ENCODE measurements at places on chromosomes 7 and 10.
A peak's percentile ranks its signal among the peaks of the same experiment; 100 is the strongest.

GRCh38 chr7:121560267-121560990, 164.3 kb upstream of the FAM3C start:
- DNase-seq, result no peak

DNA sequence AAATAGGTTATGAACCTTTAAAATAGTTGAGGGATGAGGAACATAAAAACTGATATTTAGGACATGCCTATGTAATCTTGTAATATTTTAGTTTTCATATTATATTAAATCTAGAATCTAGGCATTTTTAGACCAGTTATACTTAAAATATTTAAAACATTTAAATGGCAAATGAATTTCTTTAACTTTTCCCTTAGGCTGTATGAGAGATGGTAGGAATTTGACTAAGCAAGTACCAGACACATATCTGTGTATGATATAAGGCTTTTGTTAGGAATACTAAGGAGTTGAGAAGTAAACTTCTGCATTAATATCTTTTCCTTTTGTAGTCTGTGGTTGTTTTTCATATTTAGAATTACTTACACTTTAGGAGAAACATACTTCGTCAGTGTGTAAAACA, 25.1 kb downstream of the SEPTIN7 start:
- no peak for DNase-seq

DNA sequence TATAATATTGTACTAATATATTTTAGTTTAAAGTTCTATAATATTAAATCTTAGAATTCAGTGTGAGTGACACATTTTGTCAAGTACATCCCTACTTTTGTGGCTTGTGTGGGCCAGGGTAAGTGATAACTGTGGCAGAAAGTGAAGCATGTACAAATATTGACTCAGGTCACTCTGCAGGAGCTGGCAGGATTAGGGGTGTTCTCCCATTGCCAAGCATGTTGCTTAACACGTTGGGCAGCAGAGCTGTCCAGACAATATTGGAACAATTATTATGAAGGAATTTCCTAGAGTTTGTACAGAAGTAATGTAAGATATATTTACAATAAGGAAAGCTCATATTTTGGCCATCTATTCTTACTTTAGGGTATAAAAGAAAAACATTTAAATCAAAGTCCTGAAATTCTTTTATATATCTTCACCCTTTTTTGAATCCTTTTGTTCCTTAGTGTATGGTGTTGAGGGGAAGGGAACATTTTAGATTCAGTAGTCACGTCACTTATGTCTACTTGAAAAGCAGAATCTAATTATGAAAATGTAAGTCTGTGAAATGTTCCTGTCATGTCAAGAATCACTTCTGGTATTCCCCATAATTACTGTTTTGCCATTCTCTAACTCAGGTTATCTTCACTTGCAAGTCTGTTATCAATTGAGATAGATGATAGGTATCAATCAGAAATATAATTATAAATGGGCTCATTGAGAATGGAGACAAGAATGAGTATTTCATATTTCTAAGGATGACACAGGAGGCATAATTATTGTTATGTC, 4.0 kb downstream of the HDAC9 start:
- no peak for DNase-seq

DNA sequence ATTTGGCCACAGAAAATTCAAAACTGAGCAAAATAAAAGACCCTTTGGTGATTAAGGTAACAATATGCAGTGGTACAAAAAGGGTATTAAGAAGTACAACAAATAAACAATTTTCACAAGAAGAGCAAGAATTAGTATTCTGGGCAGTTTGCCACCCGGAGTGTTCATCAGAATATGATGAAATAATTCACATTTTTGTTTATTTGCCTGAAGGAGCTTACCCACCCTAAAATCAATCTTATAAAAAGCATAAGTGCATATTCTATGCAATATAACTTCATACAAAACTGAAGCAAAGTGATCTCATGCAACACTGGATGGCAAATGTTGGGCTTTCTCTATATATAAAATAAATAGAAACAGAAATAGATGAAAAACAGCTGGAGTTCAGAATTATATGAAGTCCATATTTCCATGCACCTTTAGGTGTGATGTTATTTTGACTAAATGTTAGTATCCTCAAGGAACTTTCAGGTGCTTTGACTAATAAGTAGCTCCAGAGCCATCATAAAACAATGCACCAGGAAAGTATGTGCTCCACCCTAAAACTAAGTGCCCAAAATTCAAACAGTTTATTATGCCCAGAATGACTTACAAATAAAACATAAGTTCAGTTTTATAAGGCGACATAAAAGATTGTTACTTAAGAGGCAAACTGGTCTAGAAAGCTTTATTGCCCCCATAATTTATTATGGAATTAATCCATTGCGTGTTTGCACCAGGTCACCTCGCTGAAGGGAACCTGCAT, 474.3 kb downstream of the SEMA3D start:
- no peak for DNase-seq

DNA sequence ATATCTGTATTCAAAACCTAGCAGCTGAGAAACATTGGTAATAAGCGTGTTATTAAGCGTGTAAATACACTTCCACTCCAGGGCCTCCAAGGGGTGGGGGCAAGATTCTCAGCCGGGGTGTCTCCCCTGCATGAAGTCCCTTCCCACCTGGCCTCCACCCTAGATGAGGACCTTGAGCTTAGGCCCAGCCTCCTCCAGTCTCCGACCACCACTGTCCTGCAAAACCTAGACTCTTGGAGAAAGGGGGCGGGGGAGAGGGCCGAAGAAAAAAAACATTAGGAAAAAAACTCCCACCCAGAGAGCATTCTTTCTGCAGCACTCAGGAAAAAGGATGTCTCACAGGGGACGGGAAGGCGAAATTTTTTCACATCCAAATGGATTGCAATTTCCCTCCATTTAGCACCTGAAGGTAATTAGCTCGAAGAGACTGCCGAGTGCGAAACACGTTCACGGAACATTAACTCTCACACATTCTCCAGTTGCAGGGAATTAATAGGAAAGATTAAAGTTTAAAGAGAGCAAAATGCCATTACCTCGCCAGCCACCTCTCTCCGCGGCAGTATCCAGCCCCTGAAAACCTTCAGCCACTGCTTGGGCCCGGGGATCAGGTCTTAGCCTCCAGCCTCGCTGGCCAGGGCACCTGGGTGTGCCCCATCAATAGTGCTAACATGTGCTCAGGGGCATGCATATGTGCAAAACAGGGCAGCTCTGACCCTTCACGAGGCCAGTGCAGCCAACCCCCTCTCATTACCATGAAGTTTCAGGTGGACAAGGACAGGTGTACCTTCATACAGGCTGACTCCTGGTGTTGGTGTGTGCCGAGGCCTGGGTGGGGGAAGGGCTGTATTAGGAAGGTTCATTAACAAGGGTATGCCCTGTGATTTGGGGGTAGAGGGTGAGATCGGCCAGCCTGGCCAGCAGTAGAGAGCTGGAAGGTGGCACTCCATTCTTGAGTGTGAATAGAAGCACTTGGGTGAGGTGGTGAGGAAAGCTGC, 77.2 kb downstream of the HIF1AN start:
- DNase-seq, result no peak

- no peak for DNase-seq
Observed at GRCh38 chr7:157378390-157378789, 41.6 kb downstream of the DNAJB6 start.

GRCh38 chr10:12055732-12056131, 13.0 kb upstream of the DHTKD1 start:
- no peak for DNase-seq

DNA sequence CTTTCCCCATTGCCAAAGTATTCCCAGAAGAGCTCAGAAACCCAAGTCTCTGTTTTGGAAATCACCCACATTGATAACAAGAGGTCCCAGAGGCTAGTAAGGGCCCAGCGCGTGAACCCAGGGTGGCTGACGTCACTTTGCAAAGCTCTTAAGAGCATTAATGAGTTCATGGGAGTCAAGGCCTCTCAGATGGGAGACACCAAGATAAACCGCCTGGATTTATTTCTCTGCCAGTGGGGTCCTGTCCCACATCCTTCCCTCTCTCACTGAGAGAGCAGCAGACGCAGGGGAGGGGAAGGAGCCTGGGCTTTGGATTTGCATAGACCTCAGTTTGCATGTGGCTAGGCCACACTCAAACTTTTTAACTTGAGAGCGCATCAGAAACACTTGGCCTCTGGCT, 184.8 kb upstream of the PDE1C start:
- DNase-seq, result no peak

DNA sequence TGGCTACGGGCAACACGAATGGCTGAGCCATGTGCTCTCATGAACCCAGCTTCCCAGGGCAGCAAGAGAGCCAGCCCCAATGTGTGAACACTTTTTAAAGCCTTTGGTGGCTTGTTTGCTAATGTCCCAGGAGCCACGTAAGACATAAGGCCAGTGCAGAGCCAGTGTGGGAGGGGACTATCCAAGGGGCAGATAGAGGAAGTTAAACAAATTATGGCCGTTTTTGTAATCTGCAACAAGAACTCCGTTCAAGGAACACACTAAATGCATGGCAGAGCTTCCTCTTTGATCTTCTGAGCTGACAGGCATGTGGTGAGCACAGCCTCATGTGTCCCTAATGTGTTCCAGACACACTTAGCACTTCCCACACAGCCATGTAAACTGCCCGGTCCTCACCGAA, 133.3 kb downstream of the TEX36 start:
- no peak for DNase-seq

- DNase-seq, result no peak
Observed at GRCh38 chr7:139758388-139758787, 19.4 kb downstream of the HIPK2 start.

- DNase-seq, result no peak
Observed at GRCh38 chr7:106668861-106669524, 8.0 kb upstream of the CCDC71L start.

GRCh38 chr7:116953372-116953905, at the start of gene ST7:
ST7 (plus strand) TSS chr7:116953501; CDS start chr7:116953541, 40 bp downstream.
- peak; percentile 36 for DNase-seq

DNA sequence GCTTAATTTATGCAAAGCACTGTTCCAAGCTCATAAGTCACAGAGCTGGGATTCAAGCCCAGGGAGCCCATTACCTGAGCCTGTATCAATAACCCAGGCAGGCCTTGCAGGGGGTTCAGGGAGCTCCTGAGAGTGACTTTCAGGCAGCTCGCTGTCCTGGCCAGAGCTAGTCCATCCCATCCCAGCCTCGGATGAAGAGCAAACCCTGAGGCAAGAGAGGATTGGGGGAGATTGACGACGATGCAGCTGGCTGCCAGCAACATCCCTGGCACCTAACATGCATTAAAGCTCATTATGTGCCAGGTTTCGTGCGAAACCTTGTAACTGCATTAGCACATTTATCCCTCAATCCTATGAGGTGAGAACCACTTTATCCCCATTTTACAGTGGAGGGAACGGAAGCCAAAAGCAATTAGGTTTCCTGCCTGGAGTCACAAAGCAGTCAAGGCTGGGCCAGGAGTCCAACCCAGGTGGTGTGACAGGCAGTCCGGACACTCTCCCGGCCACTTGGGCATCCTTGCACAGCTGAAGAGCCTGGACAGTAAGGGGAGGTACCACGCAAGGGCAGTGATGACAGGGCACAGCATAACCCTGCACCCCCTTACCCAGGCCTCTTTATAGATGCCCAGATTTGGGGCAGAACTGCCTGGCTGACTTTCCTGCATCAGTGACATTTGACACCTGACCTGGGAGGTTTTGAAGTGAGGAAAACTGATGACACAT, 129.8 kb upstream of the CHST15 start:
- no peak for DNase-seq

GRCh38 chr10:99630433-99630832, 10.2 kb upstream of the SLC25A28 start:
- DNase-seq, result no peak

DNA sequence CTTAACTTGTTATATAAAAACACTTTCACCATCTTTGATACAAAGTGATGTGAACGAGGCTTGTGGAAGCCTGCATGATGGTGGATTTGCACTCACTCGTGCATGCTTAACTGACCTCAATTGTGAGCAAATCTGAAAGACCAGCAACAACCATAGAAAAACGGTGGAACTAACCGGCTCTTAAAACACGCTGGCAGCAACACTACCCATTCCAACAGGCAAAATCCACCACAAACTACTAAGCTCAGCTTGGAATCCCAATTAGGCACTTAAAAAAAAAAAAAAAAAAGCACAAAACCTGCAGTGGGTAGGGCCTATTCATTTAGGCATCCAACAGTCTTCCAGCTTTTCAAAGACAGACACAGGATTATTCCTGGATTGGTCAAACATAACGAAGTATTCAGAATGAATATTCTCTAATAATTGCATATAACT, 1.8 kb downstream of the GDI2 start:
- no peak for DNase-seq

DNA sequence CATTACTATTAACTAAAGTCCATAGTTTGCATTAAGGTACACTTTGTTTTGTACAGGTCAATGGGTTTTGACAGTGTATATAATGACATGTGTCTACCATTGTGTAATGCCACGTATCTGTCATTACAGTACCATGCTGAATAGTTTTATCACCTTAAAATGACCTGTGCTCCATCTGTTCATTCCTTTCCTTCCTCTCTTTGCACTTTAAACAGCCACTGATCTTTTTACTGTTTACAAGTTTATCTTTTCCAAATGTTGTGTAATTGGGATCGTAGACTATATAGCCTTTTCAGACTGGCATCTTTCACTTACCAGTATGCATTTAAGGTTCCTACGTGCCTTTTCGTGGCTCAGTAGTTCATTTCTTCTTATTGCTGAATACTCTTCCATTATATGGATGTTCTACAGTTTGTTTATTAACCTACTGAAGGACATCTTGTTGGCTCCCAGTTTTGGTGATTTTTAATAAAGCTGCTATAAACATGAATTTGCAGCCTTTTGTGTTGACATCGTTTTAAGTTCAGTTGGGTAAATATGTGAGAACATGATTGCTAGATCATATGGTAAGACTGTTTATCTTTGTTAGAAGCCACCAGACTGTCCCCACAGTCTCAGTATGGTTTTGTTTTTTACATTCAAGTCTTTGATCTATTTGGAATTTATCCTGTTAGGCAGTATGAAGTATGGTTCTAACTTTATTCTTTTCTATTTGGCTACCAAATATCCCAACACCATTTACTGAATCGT, 24.7 kb downstream of the STAM start:
- no peak for DNase-seq

- DNase-seq, result no peak
Observed at GRCh38 chr10:24306507-24306875, 97.6 kb downstream of the KIAA1217 start.

GRCh38 chr10:104925232-104925851, 284.3 kb downstream of the SORCS3 start:
- DNase-seq, result peak; percentile 23

DNA sequence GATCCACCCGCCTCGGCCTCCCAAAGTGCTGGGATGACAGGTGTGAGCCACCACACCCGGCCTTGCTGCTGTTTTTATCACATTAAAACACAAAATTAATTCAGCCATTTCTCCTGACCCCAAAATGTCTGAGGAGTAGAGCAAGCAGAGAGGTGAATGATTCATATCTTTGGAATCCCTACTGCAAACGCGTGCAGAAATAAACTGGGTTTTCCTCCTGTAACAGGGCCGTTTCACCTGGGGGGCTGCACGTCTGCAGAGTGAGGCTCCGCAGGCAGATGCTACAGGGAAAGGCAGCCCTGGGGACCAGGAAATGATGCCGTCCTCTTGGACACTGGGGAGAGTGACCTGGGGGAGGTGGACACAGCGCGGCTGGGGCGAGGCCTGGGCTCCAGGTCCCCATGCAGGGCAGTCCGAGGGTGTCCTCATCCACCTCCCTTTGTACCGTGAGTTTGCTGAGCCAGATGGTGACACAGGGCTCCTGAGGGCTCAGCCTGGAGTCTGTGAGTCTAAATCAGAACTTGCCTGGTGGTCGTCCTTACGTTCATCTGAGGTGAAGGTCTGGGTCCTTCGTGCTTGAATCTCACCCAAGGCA, 41.9 kb downstream of the PDGFA start:
- DNase-seq, result no peak
